ENCODE measurements at places on chromosomes 11 and 22. TPM values are rescaled to one million over a fixed set of nuclear protein-coding genes. Genes with fewer than 3 reads are reported as not detected.

DNA sequence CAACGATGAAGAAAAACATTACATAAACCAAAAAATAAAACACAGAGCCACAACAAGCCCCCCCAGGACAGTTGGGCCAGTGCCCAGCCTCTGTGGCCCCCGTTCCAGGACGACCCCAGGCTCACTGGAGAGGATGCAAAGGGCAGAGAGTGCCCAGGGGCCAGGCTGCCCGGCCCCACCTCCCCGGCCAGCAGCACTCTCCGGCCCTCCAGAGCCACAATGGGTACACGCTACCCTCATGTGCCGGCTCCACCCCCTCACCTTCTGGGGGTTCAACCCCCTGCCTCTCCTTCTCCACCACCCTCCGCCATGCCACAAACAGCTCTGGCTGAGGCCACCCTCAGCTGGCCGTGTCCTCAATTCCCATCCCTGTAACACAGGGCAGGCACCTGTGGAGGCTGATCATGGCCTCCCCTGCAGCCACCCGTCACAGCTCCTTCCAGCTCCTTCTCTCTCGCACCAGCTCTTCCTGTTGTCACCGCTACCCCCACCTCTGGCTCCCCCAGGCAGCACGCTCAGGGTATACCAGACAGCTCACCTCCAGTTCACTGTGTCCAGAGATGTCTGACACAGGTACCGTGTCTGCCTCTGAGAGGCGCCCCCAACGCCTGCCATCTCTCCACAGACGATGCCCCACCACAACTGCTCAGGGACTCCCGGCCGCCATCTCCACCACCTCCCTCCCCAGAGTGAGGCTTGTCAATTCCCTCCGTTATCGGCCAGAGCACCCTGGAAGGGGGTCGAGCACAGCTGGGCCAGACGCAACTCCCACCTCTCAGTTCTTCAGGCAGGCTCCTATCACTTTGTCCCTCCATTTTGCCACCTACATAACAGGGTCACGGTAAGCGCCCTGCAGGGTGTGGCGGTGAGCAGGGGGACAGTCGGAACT, 30.8 kb upstream of the MOB2 start:
- no peak for DNase-seq
- H3K4me1 ChIP-seq: peaks cover 54% of the 10 kb centered on the region
- H3K27me3 ChIP-seq: no peaks in the 10 kb centered on the region
- H3K4me3 ChIP-seq: no peak overlapping the region
- no peak overlapping the region for H3K27ac ChIP-seq
- no peaks in the 10 kb centered on the region for H3K36me3 ChIP-seq

- H3K27me3 ChIP-seq: no peaks in the 10 kb centered on the region
- H3K27ac ChIP-seq: no peak overlapping the region
- no peak for DNase-seq
Measured at GRCh38 chr22:26707090-26707489, 49.7 kb downstream of the MIAT start.

DNA sequence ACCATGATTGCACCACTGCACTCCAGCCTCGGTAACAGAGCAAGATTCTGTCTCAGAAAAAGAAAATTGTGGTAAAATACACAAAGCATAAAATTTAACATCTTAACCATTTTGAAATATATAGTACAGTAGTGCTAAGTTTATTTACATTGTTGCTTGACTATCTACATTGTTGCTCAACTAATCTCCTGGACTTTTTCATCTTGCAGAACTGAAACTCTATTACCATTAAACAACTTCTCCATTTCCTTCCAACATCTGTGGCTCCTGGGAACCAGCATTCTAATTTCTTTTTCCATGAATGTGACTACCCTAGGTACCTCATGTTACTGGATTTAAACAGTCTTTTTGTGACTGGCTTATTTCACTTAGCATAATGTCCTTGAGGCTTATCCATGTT, 13.5 kb upstream of the VWA5A start:
- no peaks in the 10 kb centered on the region for H3K27me3 ChIP-seq
- no peak for DNase-seq
- no peak overlapping the region for H3K4me3 ChIP-seq
- H3K36me3 ChIP-seq: no peaks in the 10 kb centered on the region

DNA sequence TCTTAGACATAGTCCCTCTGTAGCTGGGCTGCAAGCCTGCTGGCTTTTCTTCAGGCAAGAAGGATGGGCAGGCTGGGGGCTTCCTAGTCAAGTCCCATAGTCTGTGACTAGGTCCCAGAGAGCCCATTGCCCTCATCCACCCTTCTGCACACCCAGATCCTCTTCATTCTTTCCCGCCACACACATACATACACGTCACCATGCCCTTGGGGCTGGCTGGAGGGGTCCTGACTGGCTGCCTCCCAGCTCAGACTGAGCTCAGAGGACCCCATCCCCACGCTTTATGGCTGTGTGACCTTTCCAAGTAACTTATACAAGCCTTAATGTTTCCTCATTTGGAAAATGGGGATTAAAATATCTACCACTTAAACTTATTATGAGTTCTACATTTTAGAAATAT, 13.5 kb upstream of the PPFIBP2 start:
- no peak overlapping the region for H3K27ac ChIP-seq
- DNase-seq: no peak
- no peaks in the 10 kb centered on the region for H3K4me1 ChIP-seq
- no peaks in the 10 kb centered on the region for H3K36me3 ChIP-seq

Gene PARVG
- 5.4 TPM for total RNA-seq

- H3K27me3 ChIP-seq: no peaks in the 10 kb centered on the region
- H3K4me3 ChIP-seq: no peak overlapping the region
- no peak for DNase-seq
- no peaks in the 10 kb centered on the region for H3K36me3 ChIP-seq
Measured at GRCh38 chr22:35274154-35274871, 17.0 kb downstream of the HMGXB4 start.

Gene SPTBN2
- 1.6 TPM for total RNA-seq

Gene CYP2D6
- 0.88 TPM for total RNA-seq

DNA sequence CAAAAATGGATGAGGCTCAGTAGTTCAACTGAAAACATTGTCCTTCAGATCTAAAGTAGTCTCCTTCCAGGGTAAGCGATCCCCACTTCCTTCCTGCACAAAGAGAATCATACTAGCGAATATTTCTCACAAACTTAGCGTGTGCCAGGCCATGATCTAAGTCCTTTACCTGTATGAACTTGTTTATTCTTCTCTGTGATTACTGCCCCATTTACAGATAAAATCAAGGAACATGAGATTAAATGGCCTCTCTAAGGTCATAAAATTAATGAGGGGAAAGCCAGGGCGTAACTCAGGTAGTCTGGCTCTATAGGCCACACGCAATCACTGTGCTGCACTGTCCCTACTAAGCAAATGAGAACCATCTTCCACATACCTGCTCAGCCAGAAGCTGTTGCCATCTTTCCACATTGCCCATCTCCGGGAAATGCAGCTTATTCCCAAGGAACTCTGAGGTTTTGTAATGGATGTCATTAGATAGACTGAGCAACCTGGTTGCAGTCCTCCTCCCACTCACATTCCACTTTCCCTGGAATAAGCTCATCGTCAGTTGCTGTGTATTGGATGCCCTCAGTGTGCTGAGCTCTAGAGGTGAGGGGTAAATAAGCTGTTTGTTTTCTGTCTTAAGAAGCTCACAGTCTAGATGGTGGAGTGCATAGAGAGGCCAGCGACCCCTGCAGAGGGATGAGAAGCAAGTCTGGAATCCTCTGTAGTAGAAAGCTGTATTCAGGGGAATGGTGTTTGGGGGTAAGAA, 146.3 kb downstream of the SNX19 start:
- no peak overlapping the region for H3K4me3 ChIP-seq
- H3K27ac ChIP-seq: no peak overlapping the region
- no peaks in the 10 kb centered on the region for H3K36me3 ChIP-seq
- DNase-seq: no peak
- no peaks in the 10 kb centered on the region for H3K27me3 ChIP-seq
- peaks cover 5% of the 10 kb centered on the region for H3K4me1 ChIP-seq

Gene TPH1
- total RNA-seq: 0.13 TPM

- no peak for DNase-seq
- H3K36me3 ChIP-seq: no peaks in the 10 kb centered on the region
- H3K4me3 ChIP-seq: no peak overlapping the region
- no peaks in the 10 kb centered on the region for H3K27me3 ChIP-seq
- no peaks in the 10 kb centered on the region for H3K4me1 ChIP-seq
Measured at GRCh38 chr11:134857035-134857434, 445.0 kb upstream of the B3GAT1 start.

GRCh38 chr11:93519179-93519578, 24.0 kb downstream of the SMCO4 start:
- no peak overlapping the region for H3K4me3 ChIP-seq
- no peak overlapping the region for H3K27ac ChIP-seq
- no peaks in the 10 kb centered on the region for H3K36me3 ChIP-seq
- H3K4me1 ChIP-seq: peaks cover 10% of the 10 kb centered on the region
- no peaks in the 10 kb centered on the region for H3K27me3 ChIP-seq
- no peak for DNase-seq

- DNase-seq: peak; percentile 34
- no peak overlapping the region for H3K27ac ChIP-seq
- H3K36me3 ChIP-seq: no peaks in the 10 kb centered on the region
- H3K27me3 ChIP-seq: no peaks in the 10 kb centered on the region
- H3K4me1 ChIP-seq: peaks cover 21% of the 10 kb centered on the region
Measured at GRCh38 chr11:19817265-19817851, 104.7 kb downstream of the NAV2 start.
